NCI-H1436 treated with DMSO at 0.1 percent for 48 hours (cell line): ENCODE measurements at places on chromosomes 1 and 21.

GRCh38 chr1:15825800-15826199 is 18.4 kb upstream of the UQCRHL start:
- no peak for DNase-seq

- DNase-seq = no peak
Measured at GRCh38 chr1:169025412-169025811, 81.1 kb upstream of the ATP1B1 start.

DNA sequence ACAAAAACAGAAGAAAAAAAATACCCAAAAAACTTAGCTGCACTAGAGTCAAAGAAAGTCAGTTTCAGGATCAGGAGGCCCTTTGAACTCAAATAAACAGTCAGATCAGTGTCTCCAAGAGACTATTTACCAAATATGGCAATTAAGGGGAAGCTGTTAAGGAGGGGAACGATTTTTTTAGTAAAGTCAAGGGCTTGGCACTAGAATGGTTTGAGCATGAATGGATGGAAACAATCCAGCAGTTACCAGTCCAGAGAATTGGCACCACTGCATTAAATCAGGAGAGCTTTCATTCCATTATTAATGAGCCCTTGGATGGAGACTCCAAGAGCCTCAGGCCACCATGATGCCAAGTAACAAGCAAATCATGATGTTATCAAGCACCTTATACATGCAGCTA is 7.2 kb downstream of the TRAPPC3 start:
- no peak for DNase-seq

GRCh38 chr1:165501330-165501969 is 42.4 kb upstream of the LRRC52 start:
- DNase-seq = no peak

GRCh38 chr1:42593486-42594100 is 64.6 kb upstream of the PPIH start:
- no peak for DNase-seq
